ENCODE measurements at places on chromosomes 12 and 14. TPM values are rescaled to one million over a fixed set of nuclear protein-coding genes. Genes with fewer than 3 reads are reported as not detected.

JKAMP gene
- 26.4 TPM for total RNA-seq

IFI27 gene
- total RNA-seq, result 2.3 TPM

CD63 gene
- total RNA-seq, result 204 TPM

ENDOU gene
- total RNA-seq, result not detected

CLEC4C gene
- total RNA-seq, result not detected

RNF212B gene
- total RNA-seq, result not detected

PPP1R1A gene
- total RNA-seq, result not detected

KERA gene
- not detected for total RNA-seq

ABCC9 gene
- not detected for total RNA-seq

CYP46A1 gene
- total RNA-seq, result 0.19 TPM

PRR4 gene
- not detected for total RNA-seq

ACOT4 gene
- total RNA-seq, result 3.3 TPM

TDRD9 gene
- 0.19 TPM for total RNA-seq

FAR2 gene
- 9.2 TPM for total RNA-seq

KCNH3 gene
- total RNA-seq, result 1.3 TPM

ZC2HC1C gene
- total RNA-seq, result 1.4 TPM

BMAL2 gene
- 15.2 TPM for total RNA-seq

FBXW8 gene
- 5.7 TPM for total RNA-seq

IAPP gene
- total RNA-seq, result not detected

BCL11B gene
- total RNA-seq, result 48.9 TPM

NKX2-1 gene
- total RNA-seq, result not detected

TAS2R19 gene
- 0.93 TPM for total RNA-seq

PPFIA2 gene
- total RNA-seq, result not detected

EXOC3L4 gene
- total RNA-seq, result not detected

IRF9 gene
- 172 TPM for total RNA-seq

SIX1 gene
- total RNA-seq, result not detected

TOGARAM1 gene
- 4.5 TPM for total RNA-seq

IFNG-AS1 gene
- 1.1 TPM for total RNA-seq

RIPK3 gene
- total RNA-seq, result 11.0 TPM

RPL36AL gene
- total RNA-seq, result 320 TPM

LRRC10 gene
- total RNA-seq, result not detected

CLEC7A gene
- total RNA-seq, result not detected

CCDC198 gene
- total RNA-seq, result not detected

PRH2 gene
- total RNA-seq, result not detected

KRT7 gene
- 3.7 TPM for total RNA-seq

INSM2 gene
- total RNA-seq, result not detected

CCDC175 gene
- total RNA-seq, result not detected
